ENCODE measurements at places on chromosomes 5 and 9.
A peak's percentile ranks its signal among the peaks of the same experiment; 100 is the strongest.

DNA sequence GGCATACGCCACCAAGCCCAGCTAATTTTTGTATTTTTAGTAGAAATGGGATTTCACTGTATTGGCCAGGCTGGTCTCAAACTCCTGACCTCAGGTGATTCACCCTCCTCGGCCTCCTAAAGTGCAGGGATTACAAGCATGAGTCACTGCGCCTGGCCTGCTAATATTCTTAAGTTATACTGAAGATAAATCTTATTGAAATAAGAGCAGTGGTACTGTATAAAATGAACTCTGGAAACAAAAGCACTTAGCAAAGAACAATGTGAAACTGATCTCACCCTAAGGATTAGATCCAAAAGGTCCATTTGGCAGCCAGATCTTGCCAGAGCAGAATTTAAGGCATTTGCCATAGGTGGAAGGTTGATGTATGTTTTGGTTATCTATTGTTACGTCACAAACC lies 27.1 kb downstream of the CYSTM1 start:
- no peak for DNase-seq

DNA sequence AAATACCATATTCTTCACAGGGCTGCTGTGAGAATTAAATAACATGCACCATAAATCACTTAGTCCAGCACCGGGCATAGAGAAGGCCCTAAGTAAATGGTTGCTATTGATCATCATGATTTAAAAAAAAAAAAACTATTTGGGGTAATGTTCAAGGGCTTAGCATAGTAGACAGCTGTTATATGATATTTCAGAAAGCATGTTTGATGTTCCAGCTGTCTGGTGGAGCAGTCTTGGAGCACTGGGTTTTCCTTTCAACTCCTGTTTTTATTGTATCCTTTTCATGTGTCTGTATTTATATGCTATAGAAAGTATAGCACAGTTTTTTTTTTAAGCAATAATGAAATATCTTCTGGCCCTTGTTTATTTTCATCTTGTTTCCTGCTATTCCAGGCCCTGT lies 28.0 kb upstream of the TOMM5 start:
- DNase-seq = no peak

DNA sequence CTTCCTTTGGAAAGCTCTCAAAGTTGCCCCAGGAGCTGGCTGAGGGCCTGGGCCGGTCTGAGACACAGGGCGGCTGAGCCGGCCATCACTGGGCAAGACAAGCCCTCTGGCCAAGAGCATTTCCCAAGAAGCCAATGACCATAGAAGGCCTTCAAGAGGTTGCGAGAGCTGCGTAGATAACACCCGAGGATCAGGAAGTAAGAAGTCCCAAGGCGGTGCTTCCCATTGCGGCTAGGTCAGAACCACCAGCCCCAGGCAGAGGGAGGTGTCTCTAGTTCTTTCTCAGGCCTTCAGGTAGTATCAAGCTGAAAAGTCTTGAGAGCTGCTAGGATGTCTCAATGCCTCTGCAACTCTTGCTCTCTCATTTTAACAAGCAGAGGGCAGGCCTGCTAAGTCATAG lies 54.0 kb upstream of the C5orf58 start:
- no peak for DNase-seq

DNA sequence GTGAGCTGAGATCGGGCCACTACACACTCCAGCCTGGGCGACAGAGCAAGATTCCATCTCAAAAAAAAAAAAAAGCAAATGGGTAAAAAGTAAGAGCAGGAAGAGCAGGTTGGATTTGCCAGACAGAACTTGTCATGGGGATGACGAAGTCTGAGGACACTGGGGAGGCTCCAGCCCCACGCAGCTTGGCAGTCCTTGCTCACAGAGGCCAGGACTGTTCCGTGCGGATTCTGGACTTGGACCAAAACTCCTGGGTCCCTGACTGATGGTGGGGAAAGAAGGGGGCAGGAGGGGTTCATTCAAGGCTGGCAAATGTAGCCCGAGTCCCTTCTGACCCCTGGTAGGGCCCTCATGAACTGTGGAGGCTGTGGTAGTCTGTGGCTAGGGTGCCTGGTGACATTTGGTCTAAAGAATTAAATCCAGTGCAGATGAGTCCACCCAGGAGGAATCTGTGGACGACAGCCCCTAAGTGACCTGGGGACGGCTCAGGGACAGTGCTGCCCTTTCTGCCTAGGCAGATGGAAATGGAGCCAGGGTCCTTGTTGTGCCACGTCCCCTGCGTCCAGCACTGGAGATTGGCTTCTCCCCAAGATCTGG lies 3.1 kb downstream of the FGD3 start:
- no peak for DNase-seq

- DNase-seq = no peak
Observed at GRCh38 chr9:30967476-30967875, 1417.0 kb upstream of the ACO1 start.

DNA sequence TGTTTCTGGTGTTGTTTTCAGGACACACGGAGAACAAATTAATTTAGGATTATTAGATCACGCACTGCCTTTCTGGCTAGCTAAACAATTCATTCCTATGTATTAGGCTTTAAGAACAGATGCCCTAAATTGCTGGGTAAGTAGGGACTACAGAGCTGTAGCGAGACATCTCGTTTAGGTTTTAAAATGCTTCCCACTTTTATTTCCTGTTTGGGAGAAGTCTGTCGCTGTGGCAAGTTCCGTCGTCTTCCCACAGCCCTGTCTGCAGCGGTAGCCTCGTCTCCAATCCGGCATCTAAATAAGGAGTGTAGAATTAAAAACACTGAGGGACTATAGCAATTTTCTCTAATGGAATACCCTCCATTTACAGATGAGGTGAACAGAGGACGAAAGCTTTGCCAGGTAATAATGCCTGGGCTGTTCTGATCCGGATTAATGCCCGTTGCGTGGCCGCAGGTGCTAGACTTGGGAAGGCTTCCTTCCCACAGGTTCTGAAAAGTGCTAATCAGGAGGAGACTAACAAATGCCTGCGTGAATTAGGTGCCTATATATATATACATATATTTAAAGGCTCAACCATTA lies 1.3 kb upstream of the TRIM36 start:
- DNase-seq = no peak

- no peak for DNase-seq
Observed at GRCh38 chr9:98185611-98186171, 6.7 kb downstream of the CORO2A start.

DNA sequence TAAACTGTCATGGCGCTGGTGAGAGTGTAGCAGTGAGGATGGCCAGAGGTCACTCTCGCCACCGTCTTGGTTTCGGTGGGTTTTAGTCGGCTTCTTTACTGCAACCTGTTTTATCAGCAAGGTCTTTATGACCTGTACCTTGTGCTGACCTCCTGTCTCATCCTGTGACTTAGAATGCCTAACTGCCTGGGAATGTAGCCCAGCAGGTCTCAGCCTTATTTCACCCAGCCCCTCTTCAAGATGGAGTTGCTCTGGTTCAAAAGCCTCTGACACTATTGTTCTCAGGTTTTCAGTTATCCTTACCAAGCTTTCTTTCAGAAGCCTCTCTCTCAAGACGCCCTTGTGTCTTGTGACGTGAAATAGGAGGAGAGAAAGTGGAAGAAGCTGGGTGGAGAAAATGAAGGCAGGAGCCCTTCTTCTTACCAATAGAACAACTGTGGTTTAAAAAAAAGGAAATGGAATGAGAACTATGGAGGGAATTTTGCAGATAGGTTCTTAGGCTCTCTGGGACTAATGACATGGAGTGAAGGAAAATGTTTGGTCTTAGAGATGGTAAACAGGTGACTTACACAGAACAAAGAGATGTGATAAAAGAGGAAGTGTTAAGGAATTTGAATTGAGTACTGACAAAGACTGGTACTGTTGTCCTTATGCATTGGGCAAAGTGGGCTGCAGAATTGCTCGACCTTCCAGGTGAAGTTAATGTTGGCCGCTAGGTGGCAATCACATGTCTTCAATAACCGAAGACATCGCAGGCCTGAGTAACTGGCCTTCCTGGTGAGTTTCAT lies 133.3 kb upstream of the RAI14 start:
- DNase-seq = peak; percentile 4

DNA sequence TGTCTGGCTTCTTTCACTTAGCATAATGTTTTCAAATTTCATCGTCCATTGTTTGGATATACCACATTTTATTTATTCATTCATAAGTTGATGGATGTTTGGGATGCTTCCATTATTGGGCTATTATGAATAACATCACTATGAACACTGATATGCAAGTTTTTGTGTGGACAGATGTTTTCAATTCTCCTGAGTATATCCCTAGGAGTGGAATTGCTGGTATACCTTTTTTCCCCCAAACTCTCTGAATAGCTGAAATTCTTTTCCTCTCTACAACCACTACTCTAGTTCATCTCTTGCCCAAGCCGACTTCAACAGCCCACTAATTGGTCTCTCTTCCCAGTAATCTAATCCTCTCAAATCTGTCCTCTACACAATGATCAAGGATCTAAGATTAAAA lies 4.7 kb upstream of the ZFR start:
- no peak for DNase-seq

- no peak for DNase-seq
Observed at GRCh38 chr9:121822093-121823085, 171.0 kb downstream of the DAB2IP start.

GRCh38 chr9:126704892-126705766 lies 91.4 kb downstream of the LMX1B start:
- peak; percentile 70 for DNase-seq

DNA sequence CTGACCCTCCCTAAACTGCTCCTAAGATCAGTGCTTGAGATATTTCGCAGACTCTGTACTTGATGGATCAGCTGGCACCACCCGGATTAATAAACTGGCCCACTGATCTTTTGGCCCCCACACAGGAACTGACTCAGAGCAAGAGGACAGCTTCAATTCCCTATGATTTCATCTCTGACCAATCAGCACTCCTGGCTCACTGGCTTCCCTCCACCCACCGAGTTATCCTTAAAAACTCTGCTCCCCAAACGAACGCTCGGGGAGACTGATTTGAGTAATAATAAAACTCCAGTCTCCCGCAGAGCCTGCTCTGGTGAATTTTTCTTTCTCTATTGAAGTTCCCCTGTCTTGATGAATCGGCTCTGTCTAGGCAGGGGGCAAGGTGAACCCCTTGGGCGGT lies 36.5 kb upstream of the CD180 start:
- DNase-seq = no peak

GRCh38 chr9:98108531-98109031 lies 10.4 kb downstream of the TRIM14 start:
- DNase-seq = no peak

GRCh38 chr9:130137081-130137640 lies 35.0 kb upstream of the NCS1 start:
- DNase-seq = no peak

Data from stimulated activated CD8-positive, alpha-beta memory T cell treated with anti-CD3 and anti-CD28 coated beads, Interleukin-2, amount 100 ng/mL, for 1 hour (primary cell).